Left cardiac atrium (tissue), 4 donors: ENCODE measurements at places on chromosomes 1 and 21. TPM values are rescaled to one million over a fixed set of nuclear protein-coding genes. Genes with fewer than 3 reads are reported as not detected.
A peak's percentile ranks its signal among the peaks of the same experiment; 100 is the strongest.

Gene RRP1B
- 14.2 TPM for total RNA-seq

Gene PTGS2
- total RNA-seq = 1.4 TPM

Gene KCNJ9
- not detected for total RNA-seq

Gene TMEM200B
- 4.7 TPM for total RNA-seq

Gene LINGO4
- not detected for total RNA-seq

Gene GIPC2
- 3.1 TPM for total RNA-seq

Gene HAO2
- not detected for total RNA-seq

Gene TNFSF4
- 2.3 TPM for total RNA-seq

Gene KDF1
- total RNA-seq = 0.18 TPM

Gene CHRNB2
- 0.05 TPM for total RNA-seq

Gene SOD1
- total RNA-seq = 305 TPM

Gene APCS
- not detected for total RNA-seq

Gene TAL1
- total RNA-seq = 4.0 TPM

Gene SH3BGR
- 62.3 TPM for total RNA-seq

GRCh38 chr1:195618287-195618686 lies 990.0 kb downstream of the KCNT2 start:
- no peak for DNase-seq

DNA sequence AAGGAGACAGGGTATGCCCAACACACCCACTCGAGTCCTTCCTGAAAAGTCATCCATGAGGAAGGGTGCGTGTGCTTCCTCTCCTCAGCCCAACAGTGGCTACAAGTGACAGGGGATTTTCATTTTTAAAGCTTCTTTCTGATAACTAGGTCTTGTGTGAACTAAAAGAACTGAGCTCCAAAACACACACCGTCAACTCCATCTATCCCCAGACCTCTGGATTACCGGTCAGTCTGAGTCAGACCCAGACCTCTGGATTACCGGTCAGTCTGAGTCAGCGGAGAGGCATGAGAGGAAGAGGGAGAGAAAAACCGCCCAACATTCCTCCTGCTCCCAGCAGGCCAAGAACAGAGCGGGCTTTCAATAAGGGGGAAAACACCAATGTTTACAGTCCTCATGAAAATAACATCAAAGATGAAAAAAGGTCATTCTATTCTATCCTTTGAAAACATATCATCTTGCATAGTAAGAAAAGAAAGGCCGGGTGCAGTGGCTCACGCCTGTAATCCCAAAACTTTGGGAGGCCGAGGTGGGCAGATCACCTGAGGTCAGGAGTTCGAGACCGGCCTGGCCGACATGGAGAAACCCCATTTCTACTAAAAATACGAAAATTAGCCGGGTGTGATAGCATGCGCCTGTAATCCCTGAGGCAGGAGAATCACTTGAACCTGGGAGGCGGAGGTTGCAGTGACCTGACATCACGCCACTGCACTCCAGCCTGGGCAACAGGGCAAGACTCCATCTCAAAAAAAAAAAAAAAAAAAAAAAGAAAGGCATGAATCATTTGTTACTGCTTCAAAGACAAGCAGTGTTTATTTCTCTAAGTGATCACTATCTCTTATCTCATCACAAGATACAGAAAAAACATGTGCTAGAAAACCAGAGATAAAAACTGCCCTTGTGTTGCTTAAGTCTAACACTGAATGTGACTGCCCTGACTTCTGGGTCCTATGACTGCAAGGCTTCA lies 3.4 kb downstream of the PTTG1IP start:
- DNase-seq = peak; percentile 71

- DNase-seq = peak; percentile 57
Measured at GRCh38 chr1:54549181-54549924, 1.3 kb downstream of the ACOT11 start.

- no peak for DNase-seq
Measured at GRCh38 chr21:44752671-44753235, 41.4 kb upstream of the TSPEAR start.

GRCh38 chr1:55445416-55445815 lies 230.3 kb upstream of the USP24 start:
- DNase-seq = no peak

- DNase-seq = no peak
Measured at GRCh38 chr1:213656039-213656438, 331.7 kb upstream of the PROX1 start.

DNA sequence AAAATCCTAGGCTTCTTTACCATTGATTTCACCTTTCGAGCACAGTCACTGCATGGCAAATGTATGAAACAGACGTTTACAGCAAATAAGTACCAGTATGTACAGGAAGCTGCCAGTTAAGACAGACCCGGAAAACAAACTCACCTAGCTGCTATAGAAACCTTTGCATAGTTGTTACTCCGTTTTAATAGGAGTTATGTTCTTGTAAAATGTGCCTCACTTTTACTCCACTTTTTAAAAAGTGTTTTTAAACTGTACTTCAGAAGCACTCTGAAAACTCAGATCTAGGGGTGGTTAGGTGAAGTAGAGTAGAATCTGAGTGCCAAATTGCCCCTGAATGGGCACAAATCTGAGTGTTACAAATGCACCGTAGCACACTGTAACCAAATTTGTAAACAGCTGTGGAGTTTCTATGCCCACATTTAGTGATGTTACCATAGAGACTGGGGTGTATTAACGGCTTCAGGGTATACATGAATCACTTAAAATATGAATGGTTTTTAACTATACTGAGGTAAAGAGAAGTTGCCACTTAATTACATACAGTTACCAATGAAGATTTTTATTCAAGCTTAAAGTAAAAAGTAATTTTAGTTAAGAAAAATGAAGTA lies 30.7 kb downstream of the CNIH4 start:
- DNase-seq = no peak

DNA sequence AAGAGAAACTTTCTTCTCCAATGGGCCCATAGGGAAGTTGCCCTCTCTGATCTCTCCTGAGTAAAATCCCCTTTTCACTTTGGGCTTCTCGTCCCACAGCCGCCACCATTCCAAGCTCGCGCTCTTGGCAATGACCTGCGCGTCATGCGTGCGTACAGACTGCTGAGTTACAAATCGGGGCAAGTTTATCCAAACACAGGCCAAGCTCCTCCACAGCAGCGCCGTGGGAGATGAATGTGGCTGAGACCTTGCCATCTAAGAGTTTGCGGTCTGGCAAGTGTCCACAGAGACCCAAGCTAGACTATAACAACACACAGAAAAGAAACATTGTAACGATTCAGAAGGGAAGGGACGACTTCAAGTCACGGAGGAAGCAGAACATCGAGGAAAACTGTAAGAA lies 116.3 kb upstream of the SOD1 start:
- DNase-seq = no peak

GRCh38 chr1:203325026-203325417 lies 19.7 kb downstream of the BTG2 start:
- no peak for DNase-seq

DNA sequence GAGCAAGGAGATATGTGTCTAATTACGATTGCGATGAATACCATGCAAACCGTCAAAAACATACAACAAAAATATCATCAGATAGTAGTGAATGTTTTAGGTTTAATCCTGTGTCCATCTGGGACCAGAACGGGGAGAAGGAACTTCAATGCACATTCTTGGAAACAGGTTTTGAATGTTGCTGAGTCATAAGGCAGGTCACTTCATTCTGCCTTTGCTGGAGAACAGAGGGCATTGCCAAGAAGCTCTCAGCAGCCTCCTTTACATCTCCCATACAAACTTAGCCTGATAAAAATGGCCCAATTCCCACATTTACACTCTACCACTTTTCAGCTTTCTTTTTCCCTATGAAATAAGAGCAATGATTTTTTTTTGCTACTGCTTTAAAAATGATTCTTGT lies 78.0 kb upstream of the KCNJ6 start:
- DNase-seq = no peak

DNA sequence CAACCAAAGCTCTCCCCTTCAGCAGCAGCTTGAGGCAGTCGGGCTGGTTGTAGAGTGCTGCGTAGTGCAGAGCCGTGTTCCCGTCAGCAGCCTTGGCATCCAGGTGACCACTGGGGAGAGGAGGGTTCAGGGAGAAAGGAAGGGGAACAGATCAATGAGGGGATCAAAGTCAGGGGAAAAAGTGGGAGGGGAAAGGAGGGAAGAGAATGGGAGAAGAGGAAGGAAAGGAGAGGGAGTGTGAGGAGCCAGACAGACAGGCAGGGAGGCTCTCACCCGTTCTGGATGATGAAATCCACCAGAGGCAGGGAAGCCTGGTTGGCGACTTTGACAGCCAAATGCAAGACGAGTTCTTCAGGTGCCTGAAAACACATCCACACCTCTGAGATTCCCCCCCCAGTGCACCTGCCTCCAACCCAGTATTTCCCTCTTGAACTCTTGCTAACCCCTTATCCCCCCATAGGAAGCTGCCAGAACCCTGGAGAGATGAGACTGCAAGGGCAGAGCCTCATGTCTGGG lies 9.8 kb upstream of the TCEA3 start:
- no peak for DNase-seq

GRCh38 chr1:226655251-226656163 lies 83.6 kb downstream of the ITPKB start:
- no peak for DNase-seq

- peak; percentile 31 for DNase-seq
Measured at GRCh38 chr1:119475866-119476439, 31.1 kb upstream of the HSD3B1 start.

- peak; percentile 95 for DNase-seq
Measured at GRCh38 chr1:109667452-109668122, at the start of gene GSTM2. TSS of gene GSTM2 (plus strand) at chr1:109668057. CDS start at chr1:109668116, 59 bp downstream.

DNA sequence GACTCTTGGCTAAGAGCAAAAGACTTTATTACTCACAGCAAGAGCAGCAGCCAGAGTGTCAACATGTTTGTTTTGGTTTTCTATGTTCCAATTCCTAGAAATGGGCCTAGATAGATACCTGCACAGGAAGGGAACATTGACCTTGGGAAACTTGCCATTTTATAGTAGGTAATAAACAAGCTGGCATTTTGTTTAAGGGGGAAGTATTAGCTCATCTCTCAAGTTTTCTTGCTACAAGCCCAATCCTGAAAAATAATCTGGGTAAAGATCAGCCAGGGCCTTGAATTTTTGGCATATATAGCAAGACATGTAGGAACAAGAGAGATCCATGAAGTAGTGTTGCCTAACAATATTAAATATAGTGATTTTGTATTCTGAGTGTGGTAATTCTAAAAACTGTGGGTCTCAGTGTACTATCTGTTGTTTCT lies 51.4 kb upstream of the RGL1 start:
- DNase-seq = no peak

- no peak for DNase-seq
Measured at GRCh38 chr1:40876891-40877290, 14.7 kb upstream of the CITED4 start.

DNA sequence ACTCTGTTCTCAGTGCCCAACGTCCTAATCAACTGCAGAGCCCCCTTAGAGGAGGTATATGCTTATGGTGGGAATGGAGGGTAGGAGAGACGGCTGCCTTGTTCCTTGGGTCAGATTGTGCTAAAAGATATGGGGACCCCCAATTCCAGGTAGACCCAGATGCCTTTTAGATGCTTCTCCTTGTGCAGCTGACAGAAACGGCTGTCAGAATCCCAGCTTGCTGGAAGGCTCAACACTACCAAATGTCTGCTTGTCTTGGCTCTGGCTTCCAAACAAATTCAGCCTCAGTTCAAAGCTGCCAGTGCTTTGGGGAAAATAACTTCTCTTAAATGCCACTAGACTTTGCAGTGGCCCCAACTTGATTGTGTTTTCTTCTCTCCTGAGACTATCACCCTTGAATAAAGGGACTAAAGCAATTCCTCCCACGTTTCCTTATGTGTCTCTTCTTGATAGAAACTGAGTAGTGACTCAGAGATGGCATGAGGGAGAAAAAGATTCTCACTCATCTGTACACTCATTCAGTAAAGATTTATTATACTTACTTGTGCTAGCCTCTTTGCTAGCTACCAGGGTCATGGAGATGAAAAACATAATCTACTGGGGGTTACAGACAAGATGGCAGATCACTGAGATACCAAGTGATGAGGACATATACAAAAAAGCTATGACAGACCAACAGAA lies 3.4 kb upstream of the RNF19B start:
- no peak for DNase-seq

- no peak for DNase-seq
Measured at GRCh38 chr1:204891860-204892259, 21.2 kb downstream of the NFASC start.

DNA sequence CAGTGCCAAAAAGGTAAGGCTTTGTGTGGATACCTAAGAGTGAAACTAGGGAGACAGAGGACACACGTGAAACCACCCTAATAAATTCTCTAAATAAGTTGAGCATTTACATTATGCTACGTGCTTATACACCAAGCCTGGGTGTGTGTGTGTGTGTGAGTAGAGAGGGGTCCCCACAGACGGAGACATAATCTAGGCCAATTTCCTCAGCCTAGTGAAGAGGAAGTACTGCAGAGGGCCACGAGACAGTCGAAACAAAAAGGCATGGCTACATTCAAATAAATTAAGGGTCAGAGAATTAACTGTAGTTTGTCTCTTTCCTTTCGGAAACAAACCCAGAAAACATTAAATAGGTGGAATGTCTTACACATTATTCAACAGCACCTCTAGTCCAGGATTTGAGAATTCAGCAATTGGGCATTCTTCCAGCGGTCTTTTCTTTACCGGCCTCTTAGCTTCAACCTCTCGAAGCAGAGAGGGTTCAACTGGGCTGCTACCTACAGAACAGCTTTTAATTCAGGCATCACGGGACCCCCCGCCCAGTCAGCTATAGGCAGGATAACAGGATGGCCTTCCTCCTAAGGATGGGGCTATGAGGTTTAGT lies 75.0 kb downstream of the DESI2 start:
- DNase-seq = no peak

- DNase-seq = peak; percentile 65
Measured at GRCh38 chr1:166164995-166165660, 1.7 kb downstream of the FAM78B start.

GRCh38 chr21:17798796-17799195 lies 20.4 kb downstream of the C21orf91 start:
- DNase-seq = no peak

DNA sequence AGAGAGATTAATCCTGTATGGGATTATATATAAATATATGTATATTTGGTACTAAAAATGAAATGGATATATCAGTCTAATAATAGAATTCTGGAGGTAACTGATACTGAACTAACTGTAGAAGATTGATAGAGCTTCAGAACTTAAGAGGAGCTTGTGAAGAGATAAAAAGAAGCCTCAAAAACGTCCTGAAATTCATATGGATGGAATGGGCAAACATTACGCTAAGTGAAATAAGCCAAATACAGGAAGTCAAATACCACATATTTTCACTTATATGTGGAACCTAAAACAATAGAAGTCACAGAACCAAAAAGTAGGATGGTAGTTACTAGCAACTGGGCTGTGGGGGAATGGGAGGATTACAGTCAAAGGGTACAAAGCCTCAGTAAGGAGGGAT lies 36.0 kb upstream of the ADGRL4 start:
- DNase-seq = no peak

DNA sequence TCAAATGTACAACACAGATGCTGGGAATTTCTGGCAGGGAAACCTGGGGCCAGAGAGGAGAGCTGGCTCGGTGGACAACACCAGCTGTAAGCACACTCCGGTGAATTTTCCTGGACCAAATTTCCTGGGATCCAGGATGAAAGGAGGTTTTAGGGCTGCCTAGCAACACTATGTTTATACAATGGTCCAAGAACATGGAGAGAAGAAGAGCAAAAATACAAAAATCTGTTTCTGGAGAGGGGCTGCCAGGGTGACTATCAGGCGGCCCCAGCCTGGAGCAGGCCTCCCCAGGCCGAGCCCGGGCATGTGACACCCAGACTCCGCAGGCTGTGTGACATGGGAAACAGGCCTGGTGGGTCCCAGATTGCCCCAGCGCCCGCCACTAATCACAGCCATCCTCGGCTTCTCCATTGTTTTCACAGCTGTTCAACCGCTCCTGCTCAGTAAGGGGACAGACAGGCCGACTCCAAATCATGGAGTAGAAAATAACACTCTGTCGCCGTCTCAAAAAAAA lies 336.0 kb upstream of the NFIA start:
- DNase-seq = peak; percentile 37

- no peak for DNase-seq
Measured at GRCh38 chr1:41977326-41977725, 58.6 kb upstream of the HIVEP3 start.
